ENCODE measurements at places on chromosomes 12 and 14. TPM values are rescaled to one million over a fixed set of nuclear protein-coding genes. Genes with fewer than 3 reads are reported as not detected.

GRCh38 chr14:102772781-102773570 lies 4.3 kb upstream of the TRAF3 start:
- no peak overlapping the region for H3K4me3 ChIP-seq
- no peak for DNase-seq
- peaks cover 7% of the 10 kb centered on the region for H3K4me1 ChIP-seq
- no peak overlapping the region for H3K27ac ChIP-seq

DNA sequence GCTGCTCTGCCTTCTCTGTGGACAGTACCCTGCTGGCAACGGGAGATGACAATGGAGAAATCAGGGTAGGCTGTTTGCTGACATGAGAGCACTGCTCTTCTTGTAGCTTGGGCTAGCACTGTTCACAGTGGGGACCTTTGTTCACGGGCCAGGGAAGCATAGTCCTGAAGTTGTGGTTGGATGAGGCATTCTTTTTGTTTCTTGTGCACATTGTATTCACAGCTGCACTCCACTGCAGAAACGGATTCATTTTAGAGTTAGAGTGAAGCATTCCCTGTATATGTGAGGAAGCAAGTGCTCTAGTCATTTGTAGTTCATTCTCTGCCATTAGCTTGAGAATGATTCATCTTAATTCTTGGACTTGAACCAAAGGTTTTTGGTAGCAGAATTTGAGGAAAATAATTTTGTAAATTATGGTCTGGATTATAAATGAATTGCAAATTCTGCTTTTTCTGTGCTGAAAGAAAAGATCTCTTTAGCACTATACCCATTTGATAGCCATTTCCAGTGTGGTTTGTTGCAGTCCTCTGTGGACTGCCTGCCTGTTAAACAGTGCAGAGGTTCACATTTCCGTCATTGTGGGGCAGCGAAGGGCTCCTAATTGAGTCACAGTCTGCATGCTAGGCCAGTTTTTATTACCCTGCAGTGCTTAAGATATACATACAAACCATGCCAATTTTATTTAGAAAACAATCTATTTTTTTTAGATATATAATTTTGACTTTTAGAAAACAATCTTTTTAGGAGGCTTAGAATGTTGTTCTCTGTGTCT lies 80.6 kb downstream of the APAF1 start:
- DNase-seq: peak; percentile 80
- H3K27me3 ChIP-seq: no peaks in the 10 kb centered on the region
- H3K4me1 ChIP-seq: peaks cover 6% of the 10 kb centered on the region
- peaks cover 21% of the 10 kb centered on the region for H3K36me3 ChIP-seq

The TBK1 gene
- 9.9 TPM for total RNA-seq

DNA sequence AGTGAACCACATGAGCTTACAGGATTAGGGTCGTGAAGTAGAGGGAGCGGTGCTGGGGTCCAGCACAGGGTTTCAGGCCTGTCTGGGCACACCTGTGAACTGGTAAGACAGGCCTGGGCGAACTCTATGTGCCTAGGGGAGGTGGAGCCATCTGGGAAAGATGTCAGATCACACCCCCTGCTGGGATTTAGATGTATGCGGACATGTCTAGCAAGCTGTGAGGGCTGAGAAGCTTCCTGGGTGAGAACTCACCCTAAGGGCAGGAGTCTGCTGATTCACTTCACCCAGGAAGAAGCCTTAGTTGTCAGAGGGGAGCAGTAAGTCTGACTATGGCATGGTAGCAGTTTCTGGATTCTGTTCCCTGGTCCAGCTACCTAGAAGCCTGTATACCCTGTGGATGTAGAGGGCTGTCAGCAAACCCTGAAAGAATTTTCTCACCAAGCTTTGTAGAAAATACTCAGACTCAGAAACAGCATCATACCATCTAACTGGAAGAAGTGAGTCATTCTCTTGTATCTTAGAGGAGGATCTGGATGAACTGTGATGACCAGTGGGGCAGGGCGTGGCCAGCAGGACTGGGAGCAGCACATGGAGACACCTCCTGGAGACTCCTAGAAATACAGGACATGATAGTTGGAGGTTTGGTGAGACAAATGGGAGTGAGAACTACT lies 11.2 kb upstream of the PYGL start:
- H3K4me1 ChIP-seq: peaks cover 4% of the 10 kb centered on the region
- no peaks in the 10 kb centered on the region for H3K36me3 ChIP-seq
- DNase-seq: peak; percentile 96

GRCh38 chr12:42865282-42865681 lies 275.7 kb upstream of the PRICKLE1 start:
- H3K27ac ChIP-seq: no peak overlapping the region
- DNase-seq: no peak
- H3K27me3 ChIP-seq: no peaks in the 10 kb centered on the region
- no peaks in the 10 kb centered on the region for H3K36me3 ChIP-seq
- H3K4me1 ChIP-seq: peaks cover 8% of the 10 kb centered on the region
